ENCODE measurements at places on chromosomes 7 and 10.
A peak's percentile ranks its signal among the peaks of the same experiment; 100 is the strongest.

GRCh38 chr10:101341438-101341837 is 12.5 kb upstream of the BTRC start:
- no peak for DNase-seq

- no peak for DNase-seq
Observed at GRCh38 chr7:127831318-127832219, 179.6 kb downstream of the SND1 start.

DNA sequence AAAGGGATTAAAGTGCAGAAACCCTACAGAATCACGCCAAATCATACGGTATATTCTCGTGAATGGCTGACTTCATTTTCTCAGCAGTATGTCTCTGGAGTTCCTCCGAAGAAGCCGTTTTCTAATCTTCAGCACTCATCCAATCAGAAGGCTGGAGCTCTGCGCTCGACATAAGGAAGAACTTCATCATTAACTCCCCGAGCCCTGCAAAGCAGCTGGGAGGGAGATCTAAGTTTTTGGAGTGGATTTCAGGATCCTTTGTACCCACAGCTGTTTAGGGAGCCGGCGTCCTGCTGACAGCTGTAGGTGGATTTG is 40.7 kb upstream of the SDK1 start:
- no peak for DNase-seq

DNA sequence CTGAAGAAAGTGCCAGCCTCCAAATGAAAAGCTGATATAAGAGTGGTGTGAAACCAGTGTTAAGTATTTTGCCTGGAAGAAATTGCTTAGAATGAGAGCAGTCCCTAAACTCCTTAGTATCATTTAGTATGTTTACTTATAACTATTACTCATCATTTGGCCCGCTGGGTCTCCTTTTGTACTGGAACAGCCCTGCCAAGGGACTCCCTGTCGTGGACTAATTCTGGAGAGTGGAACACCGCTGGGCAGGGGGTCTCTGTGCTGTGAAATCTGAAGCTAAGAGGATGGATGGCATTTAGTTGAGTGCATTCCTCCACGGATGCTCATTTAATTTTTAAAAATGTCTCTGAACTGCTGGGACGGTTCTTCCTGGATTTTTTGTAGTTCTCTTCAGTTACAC is 889.9 kb upstream of the C7orf33 start:
- no peak for DNase-seq

DNA sequence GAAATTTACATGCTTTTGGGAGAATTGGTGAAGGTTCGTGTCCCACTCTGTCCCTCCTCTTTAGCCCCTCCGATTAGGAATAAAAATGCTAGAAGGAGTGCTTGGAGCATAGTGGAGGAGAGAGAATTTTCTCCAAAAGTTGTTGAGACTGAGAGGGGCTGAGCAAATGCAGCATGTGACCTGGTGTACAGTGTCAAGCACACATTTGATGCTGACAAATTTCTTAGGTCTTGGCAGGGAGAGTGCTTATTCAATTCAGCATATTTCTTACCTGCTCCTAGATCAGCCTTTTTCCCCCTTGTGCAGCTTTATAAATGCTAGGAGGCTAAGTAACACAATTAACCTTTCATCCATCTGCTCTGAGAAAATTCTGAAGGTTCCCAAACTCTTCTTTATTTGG is 189.0 kb downstream of the GALNT17 start:
- no peak for DNase-seq

GRCh38 chr10:1549591-1550290 is 187.6 kb downstream of the ADARB2 start:
- no peak for DNase-seq

- no peak for DNase-seq
Observed at GRCh38 chr10:43576062-43576461, 1.6 kb upstream of the ZNF239 start.

DNA sequence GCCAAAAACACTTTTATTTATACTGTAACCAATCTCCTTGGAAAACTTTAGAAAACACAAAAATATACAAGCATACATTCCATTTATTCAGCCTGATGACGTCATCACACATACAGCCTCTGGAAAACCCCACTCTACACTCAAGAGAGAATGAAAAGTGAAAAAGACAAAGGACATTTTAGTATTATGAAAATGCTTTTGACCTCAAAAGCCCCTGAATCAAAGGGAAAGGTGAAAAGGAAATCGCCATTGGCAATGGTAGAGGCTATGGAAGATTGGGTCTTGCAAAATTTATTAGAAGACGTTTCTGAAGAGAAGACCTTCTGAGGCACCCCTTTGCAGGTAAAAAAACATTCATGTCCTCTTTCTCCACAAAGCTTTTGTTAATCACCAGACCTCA is 82.9 kb upstream of the STRIP2 start:
- DNase-seq, result no peak

DNA sequence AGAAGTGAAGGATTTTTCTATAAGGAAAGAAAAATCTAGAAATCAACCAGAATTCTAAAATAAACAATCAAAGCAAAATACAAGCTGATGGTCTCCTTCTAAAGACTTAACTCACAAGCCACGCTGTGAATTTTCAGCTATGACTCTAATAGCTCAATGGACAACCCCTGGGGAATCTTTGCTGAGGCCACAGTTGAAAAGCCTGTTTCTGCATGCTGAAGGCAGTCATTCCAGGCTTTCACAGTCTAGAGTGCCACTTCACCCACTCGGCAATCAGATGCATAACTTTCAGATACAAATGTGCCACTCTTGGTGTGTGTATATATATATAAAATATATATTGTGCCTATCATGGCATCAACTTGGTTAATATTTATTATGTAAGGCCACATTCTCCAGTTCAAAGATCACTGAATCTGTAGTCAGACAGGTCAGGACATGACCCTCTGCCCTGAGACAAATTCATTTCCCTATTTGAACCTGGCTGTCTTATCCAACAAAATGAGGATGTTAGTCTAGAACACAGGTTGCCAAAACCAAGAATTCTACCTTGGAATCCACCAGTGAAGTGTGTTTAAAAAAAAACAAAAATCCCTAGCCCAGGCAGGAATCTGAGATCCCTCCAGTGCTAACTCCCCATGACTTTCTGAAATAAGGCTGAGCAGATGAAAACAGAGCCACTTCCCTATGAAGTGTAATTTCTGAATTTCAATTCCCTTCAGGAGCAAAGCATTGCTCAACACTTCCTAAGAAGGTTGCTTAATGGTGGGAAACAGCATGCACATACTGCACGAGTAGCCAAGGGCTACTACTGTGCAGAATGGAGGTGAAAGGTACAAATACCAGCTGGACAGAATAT is 9.9 kb downstream of the LIPA start:
- DNase-seq, result no peak

- no peak for DNase-seq
Observed at GRCh38 chr7:80870813-80871212, 48.0 kb downstream of the SEMA3C start.

DNA sequence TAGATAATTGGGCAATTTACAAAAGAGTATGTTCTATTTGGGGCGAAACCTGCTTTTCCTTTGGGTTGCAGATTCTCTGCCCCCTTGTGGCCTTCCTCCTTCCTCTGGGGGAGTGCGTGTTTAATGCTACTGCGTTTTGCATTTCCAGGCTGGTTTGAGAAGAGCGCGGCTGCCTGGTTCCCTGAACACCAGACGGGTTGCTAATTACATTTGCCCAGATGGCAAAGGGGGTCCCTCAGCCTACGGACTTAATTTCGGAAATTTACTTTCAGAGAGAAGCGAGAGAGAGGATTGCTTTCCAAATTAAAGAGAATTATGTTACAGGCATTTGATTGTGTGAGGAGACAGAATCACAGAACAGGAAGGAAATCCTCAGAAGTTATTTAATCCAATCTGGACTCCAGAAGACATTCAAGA is 91.9 kb upstream of the JAZF1 start:
- DNase-seq, result no peak

DNA sequence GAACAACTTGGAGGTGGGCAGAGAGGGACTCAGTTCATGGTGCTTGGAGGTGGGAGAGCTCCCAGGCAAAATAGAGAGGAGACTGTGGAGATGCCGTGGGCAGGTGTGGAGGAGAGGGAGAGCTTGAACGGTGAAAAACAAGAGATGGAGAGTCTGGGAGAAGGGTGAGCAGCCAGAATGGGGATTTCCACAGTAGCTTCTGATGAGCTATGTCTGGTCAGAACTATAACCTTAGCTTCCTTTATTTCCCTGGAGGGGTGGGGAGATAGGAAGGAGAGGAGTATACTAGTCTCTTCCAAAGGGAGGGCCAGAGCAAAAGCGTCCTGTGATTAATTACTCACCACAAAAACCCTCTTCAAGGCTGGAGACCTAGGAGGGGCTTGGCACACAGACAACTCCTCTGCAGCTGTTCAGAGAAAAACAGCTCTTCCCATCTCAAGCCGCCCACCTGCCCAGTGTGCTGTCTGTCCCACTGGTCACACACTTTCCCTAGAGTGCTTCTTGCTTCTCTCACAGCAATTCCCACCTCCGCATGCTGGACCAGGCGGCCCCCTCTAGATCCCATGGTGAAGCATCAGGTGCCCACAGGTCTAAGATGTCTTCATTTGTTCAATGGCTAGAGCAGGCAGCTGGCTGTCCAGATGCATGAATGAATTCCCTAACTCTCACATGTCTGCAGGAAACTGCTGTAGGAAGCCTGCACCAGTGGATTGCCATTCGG is 41.9 kb downstream of the TAS2R41 start:
- peak; percentile 14 for DNase-seq

GRCh38 chr10:114306116-114306973 is 67.3 kb downstream of the VWA2 start:
- peak; percentile 98 for DNase-seq

GRCh38 chr10:3196958-3197347 is 24.4 kb upstream of the PITRM1 start:
- DNase-seq, result no peak

DNA sequence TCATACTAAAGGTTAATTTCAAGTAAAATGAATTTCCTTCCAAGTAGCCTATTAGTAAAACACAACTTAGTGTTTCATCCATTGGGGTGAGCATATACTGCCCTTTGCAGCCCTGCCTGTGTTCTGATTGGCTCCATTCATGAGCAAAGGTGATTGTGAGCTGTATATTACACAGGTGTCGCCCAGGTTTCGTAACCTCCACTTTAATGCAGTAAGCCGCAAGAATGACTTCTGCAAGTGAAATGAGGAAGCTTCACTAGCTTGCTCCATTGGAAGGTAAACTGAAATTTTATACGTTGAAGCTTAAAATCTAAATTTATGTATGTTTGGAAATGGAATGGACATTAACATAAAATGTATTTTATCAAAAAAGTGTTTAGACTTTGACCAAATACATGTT is 24.4 kb downstream of the MTURN start:
- DNase-seq, result no peak

- DNase-seq, result no peak
Observed at GRCh38 chr10:91495402-91495801, 85.3 kb downstream of the HECTD2 start.

DNA sequence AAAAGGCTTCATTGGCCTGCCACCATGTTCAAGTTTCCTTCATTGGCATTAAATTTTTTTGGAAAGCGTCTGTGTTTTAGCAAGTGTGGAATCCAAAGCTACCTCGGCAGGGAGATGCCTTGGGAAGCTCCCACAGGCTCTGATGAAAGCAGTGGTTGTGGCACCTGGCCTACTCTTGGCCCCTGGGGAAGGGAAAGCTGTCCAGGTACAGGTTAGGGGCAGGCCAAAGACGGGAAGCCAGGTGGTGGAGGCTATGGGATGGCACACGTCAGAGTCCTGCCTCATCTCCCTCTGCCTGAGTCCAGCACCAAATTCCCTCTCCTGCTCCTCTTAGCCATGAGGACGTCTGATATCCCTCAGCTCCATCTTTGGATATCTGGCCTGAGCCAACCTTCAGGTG is 49.7 kb downstream of the C10orf120 start:
- no peak for DNase-seq

DNA sequence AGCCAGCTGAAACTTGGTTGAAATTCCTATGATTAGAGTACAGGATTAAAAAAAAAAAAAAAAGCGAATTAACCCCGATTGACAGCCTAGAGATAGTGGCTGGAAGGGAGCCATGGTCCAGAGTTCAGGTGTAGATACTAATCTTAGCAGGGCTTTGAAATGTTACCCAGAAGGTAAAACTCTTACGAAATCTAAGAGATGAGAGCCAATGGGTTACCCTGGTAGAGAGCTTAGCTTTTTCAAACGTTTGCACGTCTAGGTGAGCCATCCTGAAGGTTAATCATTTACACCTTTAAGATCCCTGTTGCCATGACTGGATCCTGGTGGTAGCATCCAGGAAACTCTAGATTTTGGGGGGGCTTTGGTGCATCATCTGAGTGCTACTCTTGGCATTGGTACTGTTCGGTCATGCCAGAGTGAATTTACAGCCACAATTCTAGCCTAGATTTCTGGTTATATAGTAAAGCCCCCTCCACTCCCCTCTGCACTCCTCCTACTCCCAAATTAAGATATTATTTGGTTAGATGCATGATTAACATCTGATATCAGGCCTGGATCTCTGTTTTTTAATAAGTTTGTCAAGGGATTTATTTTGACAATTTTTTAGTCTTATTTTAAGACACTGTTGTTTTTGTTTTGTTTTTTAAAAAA is 1.2 kb downstream of the AGFG2 start:
- no peak for DNase-seq

DNA sequence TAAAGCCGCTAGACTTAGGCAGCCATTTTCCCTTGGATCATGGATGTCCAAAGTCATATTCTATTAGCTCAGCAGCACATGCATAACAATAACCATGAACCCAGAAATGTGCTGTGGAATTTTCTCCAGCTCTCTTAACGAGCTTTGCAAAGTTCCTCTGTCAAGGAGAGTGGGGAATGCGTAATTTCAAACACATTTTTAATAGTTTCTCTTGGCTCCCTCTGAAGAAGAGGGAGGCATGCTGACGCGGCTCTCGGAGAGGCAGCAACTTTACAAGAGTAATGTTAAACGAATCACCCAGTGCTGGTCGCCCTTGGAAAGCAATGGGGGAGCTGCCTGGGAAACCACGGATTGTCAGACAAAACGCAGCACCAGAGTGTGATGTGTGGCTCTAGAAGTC is 114.8 kb downstream of the RAB18 start:
- DNase-seq, result no peak

DNA sequence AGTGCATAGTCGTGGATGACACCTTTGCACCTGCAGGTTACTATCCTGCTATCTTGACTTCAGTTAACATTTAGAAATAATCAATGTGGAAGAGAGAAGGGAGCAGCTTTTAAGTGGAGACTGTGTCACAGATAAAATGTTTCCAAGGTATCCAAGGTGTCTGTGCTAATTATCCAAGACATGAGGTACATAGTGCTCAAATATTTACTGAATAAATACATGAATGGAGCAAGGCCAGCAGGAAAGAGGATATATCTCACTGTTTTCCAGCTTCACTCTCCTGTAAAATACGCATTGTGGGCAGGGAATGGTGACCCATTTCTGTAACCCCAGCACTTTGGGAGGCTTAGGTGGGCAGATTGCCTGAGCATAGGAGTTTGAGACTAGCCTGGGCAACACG is 552.4 kb downstream of the PHTF2 start:
- DNase-seq, result no peak

GRCh38 chr10:57785546-57785945 is 482.1 kb downstream of the IPMK start:
- DNase-seq, result no peak

DNA sequence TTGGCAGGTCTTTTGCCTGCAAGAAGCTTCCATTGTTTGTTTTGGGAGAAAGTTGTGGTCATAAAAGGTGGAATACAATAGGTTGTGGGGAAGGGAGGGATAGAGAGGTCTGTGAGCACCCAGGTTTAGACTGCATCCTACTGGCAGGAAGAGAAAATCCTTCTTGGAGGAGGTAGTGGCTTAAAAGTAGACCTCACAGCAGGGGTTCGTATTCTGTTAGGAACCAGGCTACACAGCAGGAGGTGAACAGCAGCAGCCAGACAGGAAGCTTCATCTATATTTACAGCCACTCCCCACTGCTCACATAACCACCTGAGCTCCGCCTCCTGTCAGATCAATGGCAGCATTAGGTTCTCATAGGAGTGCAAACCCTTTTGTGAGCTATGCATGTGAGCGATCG is 245.3 kb downstream of the NSUN6 start:
- no peak for DNase-seq
